CD4-positive, alpha-beta T cell treated with Interleukin-4 for 4 hours (primary cell): ENCODE measurements at places on chromosomes 16 and 17.
A peak's percentile ranks its signal among the peaks of the same experiment; 100 is the strongest.

DNA sequence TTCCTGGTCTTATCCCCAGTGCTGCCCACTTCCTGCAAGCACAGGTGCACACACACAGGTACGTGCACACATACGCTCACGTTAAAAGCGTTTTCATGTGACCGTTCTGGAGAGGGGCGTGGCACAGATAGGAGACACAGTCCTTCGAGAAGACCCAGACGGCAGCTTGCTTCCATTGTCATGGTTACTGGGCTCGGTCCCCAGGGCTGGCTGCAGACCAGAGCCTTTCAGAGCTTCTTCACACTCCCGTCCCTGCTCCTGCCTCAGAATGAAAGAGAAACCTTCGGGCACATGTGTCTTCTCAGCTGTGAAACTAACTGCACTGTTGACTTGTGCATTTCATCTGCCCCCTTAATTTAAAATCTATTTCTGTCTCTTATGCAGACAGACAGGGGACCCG, 154.2 kb downstream of the PITPNC1 start:
- no peak for DNase-seq

- DNase-seq: no peak
These were observed 250.5 kb downstream of the CEP112 start for GRCh38 chr17:65941356-65941899.

GRCh38 chr16:81816793-81817210, 37.7 kb downstream of the PLCG2 start:
- DNase-seq: no peak

DNA sequence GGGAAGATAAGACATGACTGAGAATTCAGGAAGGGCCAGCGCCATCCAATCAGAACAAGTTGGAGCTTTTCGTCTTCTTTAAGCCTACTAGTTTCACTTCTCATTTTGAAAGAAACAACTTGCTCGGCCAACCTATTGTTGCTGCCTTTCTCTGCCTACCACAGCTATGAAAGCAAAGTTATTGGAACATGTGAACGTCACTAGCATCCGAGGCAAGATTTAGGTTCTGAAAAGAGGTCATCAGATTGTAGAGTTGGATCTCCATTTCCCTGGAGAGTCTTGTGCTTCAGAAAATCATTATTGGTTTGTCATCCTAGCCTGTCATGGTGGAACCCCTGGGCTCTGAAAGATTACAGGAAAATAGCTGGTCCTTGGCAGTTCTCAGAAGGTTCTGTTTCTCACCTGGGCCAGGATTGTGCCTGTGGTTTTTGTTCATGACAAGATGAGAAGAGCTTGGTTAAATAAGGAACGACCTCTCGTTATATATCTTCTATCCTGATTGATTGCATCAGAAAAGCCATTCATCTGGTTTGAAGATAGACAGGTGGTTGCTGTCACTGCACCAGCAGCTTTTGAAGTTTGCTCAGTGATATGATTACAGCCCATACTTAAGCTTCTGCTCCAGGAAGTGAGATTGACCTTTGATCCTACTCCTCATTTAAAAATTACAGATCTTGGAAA, 25.3 kb downstream of the CDH13 start:
- peak; percentile 11 for DNase-seq

DNA sequence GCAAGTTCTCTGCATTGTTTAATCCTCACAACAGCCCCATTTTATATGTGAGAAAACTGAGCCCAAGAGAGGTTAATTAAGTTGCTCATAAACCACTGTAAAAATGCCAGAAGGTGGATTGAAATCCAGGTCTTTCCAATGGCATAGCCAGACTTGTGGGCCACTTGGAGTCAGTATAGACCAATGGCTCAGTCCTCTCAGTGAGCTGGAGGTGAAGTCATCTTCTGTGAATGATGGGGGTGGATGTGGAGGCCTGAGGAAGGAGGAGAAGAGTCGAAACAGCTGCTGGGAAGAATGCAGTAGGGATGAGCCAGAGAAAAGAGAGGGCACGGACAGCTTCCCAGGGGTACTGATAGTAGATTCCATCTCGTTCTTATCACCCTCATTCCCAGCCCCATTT, 213.4 kb downstream of the SOX9 start:
- no peak for DNase-seq

- peak; percentile 22 for DNase-seq
These were observed 28.0 kb upstream of the SNN start for GRCh38 chr16:11639925-11640899.

DNA sequence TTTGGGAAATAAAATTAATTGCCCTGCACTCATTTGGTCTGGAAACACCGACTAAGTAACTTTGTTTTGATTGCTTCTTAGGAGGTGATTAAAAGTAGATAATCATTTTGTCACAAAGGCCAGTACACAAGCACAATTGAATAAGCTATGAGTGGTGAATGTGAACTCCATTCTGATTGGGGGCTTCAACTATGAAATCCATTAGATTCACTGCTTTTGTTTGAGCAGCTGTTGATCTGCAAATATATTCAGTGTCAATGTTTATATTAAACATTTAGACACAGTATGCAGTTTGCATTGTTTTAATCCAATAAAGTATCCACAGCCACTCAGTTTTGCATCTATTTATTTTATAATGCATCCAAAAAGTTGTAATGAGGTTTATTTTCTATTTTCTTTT, 817.5 kb downstream of the CDH11 start:
- DNase-seq: no peak

DNA sequence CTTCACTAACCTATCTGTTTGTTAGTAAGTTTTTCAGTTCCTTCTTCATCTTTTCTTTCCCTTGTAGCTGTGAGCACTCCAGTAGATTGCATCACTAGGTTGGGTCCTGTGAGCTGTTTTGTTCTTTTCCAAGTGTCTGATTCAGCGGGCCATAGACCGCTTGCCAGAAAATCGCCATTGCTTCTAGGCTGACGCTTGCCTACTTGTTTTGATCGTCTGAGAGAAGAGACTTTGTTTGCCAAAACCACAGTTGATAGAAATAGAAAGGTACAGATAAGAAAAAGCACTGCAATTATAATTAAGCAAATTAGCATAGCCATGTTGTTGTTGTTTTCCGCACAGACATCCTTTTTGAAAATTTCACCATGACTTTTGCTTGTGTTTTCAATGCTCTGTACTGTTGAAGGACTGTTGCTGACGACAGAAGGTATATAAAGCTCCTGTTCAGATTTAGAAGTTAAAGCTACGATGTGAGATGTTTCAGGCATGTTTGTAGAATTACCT, 3.1 kb downstream of the EVI2A start:
- peak; percentile 92 for DNase-seq
